Right cardiac atrium (tissue), 5 donors: ENCODE measurements at places on chromosomes 2 and 18. TPM values are rescaled to one million over a fixed set of nuclear protein-coding genes. Genes with fewer than 3 reads are reported as not detected.

Gene KIAA2012
- not detected for total RNA-seq

Gene STAM2
- 31.0 TPM for total RNA-seq

Gene DPP10
- 0.74 TPM for total RNA-seq

Gene GYPC
- 86.9 TPM for total RNA-seq

Gene COL3A1
- 242 TPM for total RNA-seq

Gene MYO7B
- total RNA-seq, result 0.56 TPM

Gene GREB1L
- total RNA-seq, result 23.4 TPM

Gene MROH2A
- total RNA-seq, result not detected

Gene FOXD4L1
- total RNA-seq, result not detected

DNA sequence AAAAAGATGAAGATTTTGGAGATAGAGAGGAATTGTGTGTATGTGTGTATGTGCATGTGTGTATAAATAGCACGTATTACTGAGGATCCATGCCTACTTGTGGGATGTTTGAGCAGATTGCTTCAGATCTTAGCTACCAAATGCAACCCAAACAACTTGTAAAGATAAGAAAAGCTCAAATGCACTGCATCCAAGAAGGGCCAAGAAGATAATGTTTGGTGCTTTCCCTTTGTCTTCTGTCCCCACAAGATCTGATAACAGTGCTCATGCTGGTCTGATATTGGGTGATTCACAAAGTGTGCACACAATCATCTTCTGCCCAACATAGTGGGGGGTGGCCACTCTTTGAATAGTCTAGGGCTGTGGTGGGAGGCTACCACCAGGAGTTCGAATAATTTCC lies 284.8 kb upstream of the CYRIA start:
- DNase-seq, result no peak

DNA sequence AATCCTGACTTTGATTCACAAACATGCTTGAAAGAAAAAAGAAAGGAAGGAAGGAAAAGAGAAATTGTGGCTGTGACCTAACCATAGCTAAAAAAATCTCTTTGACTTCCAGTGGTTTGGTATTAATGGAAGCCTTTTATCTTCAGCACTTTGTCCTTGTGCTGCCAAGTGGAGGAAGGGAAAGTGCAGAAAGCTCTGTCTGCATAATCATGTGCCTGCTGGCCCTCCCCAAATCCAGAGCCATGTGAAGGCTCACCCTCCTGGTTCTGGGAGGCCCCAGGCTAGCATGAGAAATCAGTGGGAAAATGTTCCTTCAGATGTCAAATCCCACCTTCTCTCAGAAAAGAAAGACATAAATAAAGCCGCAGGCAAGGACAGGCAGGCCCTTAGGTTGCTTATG lies 48.3 kb upstream of the BMPR2 start:
- no peak for DNase-seq

DNA sequence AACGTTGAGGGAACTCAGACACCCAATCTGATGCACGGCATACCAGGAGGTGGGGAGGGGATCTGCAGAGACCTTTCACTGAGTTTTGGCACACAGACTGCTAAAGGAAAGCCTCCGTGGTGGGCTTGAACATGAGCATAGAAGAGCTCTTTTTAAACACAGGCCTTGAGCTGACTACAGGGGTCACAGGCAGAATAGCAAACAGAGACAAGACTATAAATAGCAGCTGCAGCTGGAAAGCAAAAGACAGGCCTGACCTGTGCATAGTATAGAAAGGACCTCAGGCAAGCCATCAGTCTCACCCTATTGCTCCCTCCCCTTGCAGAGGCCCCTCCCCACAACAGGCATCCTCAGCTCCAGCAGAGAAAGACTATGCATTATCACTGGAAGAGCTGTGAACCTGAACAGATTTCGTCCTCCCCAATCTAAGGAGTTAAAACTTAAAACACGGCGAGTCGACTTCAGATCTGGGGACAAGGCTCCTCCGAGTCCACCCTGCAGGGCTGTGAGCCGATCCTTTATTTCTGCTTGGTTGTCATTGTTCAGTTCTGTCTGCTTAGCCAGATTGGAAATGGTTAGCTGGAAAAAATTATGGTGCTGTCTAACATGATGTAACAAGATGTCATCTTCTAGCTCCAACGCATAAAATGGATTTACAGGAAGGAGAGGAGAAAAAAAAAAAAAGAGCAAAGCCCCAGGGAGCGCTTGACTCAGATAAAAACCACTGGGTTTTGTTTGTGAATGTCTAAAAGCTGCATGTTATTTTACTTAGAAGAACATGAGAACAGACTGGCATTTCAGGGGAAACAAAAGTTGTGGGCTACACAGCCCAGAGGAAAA lies 25.2 kb upstream of the LCLAT1 start:
- no peak for DNase-seq

GRCh38 chr18:2758309-2758708 lies 88.5 kb upstream of the EMILIN2 start:
- no peak for DNase-seq

- DNase-seq, result no peak
Observed at GRCh38 chr18:56291294-56291693, 347.1 kb downstream of the TXNL1 start.

DNA sequence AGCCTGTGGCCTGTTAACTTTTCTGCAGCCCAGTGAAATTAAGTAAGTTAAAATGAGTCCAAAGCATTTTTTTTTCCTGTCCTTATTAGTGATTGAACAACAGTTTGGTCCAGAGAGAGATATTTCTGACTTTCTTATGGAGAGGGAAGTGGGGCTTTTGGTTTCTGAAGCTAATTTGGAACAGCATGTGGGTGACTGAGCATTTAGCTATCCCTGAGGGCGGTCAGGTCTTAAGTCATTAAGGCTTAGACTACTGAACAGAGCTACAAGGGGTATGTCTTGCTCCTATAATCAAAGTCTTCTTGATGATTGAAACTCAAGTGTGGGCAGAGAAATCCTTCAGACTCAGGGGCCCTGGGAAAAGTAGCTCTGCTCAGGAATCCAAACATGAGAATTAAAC lies 14.0 kb downstream of the ARHGAP25 start:
- DNase-seq, result no peak

DNA sequence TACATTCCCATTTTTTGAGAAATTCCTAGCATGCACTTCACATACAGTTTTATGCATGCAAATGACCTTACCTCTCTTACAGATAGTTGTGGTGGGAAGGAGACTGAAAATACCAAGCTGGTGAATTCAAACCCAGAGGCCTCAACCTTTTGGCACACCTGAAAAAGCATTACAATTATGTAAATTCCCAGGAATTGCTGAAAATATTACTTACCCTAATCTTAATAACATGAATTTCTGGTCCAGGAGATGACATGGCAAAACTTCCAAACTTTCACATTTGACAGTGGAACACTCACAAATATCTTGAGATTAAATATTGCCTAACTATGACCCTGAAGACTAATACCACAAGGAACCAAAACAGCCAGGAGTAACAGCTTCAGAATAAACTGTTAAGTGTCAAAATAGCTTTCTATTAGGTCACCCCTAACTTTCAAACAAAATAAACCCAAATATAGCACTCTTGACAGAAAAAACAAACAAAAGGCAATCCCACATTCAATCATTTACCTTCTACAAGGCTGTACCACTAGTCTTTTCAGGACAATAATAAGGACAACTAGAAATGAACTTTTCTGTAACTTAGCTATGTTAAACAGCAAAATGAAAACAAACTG lies 10.9 kb upstream of the PEX13 start:
- no peak for DNase-seq

- DNase-seq, result peak; percentile 42
Observed at GRCh38 chr2:124025171-124025580, at the start of gene CNTNAP5. Gene CNTNAP5 (plus strand): TSS chr2:124025287. CDS start chr2:124025651, 364 bp downstream.

GRCh38 chr18:3411854-3412268 lies 38.1 kb upstream of the TGIF1 start:
- DNase-seq, result peak; percentile 68

- no peak for DNase-seq
Observed at GRCh38 chr2:164515030-164515429, 106.3 kb downstream of the GRB14 start.

DNA sequence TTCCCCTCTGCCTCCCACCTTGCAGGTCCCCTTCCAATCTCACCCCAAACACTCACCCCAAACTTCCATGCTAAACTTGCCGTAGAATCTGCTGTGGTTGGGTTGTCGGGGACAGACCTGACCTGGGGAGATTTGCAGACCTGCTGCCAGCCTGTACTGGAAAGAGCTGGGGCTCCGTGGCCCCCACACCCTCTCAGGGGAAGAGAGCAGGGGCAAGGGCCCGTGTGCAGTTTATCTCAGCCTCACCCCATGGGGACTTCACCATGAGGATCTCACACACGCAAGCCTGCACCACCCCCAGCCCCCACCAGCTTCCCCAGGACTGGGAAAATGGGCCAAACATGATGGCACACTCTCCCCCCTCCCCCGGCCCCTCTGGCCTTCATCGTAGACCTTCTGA lies 30.7 kb downstream of the KCNIP3 start:
- DNase-seq, result no peak

DNA sequence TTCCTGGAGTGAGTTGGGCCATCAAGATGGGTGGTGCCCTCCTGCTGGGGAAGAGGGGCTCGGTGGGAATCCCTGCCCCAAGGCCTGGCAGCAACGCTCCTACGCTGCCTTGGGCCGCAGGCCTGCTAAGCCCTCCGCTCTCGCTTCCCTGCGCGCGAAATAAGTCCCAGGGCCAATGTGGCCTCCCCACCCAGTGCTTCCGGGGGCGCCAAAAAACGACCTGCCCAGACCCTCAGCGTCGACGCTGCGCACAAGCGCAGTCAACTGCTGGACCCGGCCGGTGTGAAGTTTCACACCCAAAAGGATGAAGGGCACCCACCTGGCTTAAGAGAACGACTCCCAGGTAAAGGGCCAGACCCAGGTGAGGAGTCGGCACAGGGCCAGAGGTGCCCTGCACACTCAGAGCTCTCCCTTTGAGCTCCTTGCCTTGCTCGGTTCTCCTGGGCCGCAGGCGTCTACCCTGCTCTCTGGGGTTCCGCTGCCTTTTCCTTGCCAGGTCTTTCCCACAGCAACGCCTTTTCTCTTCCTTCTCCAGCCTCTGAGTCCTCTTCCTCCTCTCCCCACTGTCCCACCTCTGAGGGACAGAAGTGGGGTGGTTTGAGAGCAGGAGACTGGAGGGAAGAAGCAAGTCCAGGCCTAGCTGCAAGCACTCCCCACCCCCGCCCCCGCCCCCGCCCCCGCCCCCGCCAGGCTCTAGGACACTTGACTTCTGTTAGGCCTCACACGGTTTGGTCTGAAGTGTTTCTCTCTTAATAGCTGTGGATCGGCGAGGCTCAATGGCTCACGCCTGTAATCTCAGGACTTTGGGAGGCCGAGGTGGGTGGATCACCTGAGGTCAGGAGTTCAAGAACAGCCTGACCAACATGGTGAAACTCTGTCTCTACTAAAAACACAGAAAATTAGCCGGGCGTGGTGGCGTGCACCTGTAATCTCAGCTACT lies at the start of gene DNAJC5G:
Gene DNAJC5G, plus strand, starts transcription at position 223 of the 940 bp plus-strand sequence. CDS start 1,296 bp downstream, outside the sequence.
- DNase-seq, result no peak

DNA sequence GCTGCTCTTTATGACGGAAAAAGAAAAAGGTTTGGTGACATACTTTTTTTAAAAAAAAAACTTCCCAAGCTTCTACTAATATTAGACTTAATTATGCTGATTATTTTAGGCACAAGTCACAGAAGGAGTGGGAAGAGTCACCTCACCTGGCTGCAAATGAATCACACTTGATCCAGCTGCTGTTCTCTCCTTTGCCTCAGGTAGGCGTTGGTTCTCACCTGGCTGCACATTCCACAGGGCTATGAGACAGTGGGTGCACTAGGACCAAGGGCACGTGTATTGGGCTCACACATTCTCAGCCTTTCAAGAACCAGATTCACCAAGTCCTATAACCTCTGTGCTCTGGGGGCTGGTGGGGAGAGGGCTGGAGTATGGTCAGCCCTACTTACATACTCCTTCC lies 93.3 kb downstream of the TGFA start:
- DNase-seq, result no peak

DNA sequence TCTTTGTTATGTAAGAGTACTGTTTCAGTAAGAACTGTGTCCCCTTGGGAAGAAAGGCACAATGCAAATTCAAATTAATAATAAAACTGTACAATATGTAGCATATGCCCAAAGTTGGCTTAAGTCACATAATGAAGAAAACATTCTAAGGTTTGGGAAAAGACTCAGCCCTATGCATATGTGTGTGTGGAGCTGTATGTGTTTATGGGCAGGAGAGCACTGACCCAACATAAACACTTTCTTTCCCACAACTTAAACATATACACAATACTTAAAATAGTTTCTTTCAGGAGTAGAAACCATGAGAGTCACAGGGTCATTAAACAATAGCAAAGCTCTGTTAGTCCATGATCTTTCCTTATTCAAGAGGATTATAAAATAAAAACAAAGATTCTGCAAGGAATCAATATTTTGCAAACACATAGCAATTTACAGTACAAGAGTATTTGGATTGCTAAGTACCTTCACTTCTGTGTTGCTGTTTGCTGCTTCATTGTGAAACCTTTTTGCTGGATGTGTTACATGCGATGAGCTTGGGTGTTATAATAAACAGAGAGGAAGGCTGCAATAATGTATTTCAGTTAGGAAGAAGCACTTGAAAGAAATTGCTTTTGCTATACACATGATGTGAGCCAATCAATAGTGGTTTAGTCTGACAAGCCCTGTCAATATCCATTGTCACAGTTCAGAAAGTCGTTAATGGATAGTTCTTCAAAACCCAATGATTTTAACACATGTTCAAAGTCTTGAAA lies 347.3 kb downstream of the ARHGAP15 start:
- DNase-seq, result no peak

DNA sequence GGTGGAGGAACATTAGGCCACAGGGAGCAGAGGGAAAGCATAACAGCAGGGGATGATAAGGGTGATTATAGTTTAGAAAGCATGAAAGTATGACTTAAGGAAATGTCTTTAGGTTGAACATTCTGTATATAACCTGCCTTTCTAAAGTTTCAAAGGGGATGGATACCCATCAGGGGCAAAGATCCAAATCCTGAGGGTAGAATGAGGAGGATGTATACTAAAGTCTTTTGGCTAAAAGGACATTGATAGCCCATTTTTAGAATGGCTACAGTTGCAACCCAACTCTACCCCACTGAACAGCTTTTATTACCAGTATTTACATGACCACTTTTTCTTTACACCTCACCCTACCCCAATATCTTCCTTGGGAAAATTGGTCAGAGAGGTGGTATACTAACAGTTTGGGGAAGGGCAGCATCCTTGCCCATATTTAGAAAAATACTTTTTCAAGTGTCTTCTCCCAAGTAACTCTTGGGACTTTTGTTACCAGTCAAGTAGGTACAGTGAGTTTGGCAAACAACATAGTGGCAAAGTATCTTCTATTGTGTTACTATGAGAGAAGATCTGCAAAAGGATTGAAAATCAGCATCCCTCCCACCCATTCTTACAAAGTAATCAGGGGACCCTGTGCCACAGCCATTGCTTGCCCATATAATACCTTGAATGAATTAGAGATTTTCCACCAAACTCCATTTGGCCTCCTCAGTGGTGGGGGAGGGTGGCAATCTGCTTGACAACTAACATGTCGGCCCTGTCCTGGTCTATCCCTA lies 8.3 kb downstream of the MAT2A start:
- no peak for DNase-seq
